Stimulated activated naive CD4-positive, alpha-beta T cell treated with Interleukin-2 at 50 U/mL for 16 hours (primary cell): ENCODE measurements at places on chromosomes 6 and 20.

DNA sequence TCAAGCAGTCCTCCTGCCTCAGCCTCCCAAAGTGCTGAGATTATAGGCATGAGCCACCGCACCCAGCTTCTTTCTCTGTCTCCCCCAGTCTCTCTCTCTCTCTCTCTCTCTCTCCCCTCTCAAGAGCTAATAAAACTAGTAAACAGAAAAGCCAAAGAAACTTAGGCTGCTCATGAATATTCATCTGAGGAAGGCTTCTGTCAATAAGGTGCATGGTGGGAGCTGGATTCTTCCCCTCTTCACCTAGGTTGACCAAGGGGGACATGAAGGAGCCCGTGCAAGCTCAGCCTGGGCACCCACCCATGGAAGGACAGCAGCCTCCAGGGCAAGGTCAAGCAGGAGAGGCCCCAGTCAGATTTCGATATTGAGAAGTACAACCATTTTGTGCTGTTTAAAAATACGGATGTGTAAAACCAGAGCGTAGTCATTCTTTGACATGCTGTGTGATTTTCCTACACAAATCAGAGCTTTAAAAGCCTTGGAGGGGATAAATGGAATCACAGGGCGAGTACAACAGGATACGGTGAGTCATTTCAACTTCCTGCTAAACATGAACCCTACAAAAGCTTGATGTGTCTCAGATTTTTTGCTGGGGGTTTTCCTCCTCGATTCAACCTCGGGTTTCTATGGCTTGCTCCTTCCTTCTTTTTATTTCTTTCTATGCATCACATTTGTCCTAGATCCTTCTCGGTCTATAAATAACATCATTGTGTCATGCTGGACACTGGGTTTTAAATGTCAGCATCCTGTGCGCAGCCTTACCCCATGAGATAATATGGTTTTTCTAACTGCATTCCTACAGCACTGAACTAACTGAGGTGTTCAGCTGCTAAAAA, 368.9 kb upstream of the JARID2 start:
- DNase-seq: no peak

DNA sequence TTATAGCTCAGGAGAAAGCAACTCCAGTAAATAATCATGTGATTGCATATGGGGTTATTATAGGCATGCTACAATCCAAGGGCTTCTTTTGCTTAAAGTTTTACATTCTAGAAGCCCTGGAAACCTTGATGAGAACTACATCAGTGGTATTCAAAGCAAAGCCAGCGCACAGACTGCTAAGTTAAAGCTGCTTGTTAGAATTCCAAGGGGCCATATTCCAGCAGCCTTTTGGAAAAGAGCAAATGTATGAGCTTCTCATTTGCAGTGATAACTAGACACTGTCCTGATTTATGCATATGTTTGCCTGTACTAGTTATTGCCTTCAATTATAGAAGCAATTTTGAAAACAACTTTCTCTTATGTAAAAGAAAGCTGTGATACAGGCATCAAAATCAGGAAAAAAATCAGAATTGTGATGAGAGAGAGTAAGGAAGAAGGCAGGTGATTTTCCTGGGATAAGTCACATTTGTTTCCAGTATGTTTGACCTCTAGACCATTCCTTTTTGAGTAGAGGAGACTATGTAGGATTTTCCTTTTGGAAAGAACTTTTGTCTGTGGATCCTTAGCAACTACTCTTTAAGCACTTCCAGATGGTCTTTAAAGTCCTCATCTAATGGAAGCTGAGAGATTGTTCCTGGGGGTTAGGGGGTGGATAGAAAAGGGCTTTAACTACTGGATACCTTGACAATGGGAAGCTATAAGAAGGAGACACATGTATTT, 159.2 kb downstream of the PLCB4 start:
- no peak for DNase-seq

DNA sequence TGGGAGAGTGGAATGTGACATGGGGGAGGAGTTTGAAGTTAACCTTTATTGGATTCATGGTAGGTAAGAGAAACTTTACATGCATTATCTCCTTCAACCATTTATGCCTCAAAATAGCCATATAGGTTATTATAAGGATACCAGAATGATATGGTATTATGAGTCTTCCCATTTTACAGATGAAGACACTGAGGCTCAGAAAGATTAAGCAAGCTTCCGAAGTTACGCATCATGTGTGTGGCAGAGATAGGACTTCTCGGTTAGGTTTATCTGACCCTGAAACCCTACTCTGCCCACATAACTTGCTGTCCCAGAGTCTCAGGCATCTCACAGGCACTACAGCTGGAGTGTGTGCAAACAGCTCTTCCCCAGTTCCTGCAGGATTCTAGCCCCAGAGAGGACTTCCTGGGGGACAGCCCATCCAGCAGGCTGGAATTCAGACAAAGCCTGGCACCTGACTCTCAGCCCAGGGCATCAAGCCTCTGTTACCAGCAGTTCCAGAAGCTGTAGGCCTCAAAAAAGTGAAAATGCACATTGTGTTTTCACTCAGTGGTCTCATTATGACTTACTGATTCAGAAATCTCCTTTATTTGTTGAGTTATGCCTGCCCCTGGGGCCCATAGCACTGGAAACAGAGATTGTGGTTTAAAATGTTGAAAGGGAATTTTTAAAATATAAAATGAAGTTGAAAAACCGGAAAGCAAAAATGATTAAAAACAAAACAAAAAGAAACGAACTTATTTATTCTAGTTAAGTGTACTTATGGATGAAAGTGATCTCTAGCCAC, 512.8 kb upstream of the CHD6 start:
- no peak for DNase-seq

GRCh38 chr6:150632785-150633485, 33.2 kb downstream of the PLEKHG1 start:
- no peak for DNase-seq
